Aorta (tissue), 5 donors: ENCODE measurements at places on chromosomes 2 and 18. TPM values are rescaled to one million over a fixed set of nuclear protein-coding genes. Genes with fewer than 3 reads are reported as not detected.

GRCh38 chr2:120780402-120780801 is 44.7 kb downstream of the GLI2 start:
- DNase-seq, result no peak

DNA sequence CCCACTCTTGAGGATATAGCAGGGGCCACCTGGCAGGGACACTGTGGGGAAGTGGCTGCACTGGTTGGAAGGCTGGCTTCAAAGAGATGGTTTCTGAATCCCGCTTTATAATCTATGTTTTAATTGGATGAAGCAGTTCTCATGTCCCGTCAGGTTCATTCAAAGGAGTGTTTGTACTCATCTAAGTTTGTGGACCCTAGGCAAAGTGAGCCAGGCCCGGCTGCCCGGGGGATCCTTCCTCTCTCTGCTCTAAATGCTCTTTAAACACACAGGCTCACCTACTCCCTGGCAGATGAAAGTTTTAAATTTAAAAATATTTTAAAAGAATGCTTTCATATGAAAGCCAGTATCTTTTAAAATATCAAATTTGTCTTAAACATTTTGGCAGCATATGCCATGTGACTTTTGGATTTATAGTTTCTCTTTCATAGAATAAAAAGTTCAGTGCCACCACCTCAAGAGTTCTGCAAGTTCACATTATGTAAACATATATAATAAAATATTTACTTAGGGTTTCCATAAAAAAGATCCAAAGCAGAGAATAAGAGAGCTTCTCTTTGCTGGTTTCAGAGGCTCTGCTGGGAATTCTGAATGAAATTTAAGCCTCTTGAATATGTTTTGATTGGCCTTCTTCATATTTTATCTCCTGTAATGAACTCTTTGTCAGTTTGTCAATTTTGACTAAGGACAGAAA is 143.5 kb upstream of the ALPP start:
- DNase-seq, result no peak

DNA sequence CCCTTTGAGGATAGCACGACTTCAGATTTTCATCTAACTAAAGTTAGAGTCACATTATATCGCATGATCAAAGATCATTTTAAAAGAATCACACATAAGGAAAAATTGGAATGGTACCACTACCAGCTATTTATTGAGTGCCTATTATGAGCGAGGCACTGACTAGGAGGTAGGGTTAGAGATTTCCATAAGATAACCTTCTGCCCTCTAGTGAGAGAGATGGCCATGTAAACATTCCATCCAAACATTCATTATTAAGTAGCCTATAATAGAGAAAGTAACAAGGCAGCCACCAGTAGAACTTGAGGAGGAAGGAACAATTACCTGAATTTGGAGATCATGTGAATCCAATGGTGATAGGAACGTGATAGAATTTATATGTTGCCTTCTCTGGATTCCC is 25.4 kb upstream of the GLS start:
- DNase-seq, result no peak

GRCh38 chr2:53861824-53862223 is 2.1 kb upstream of the GPR75 start:
- DNase-seq, result no peak

- no peak for DNase-seq
Measured at GRCh38 chr2:48113767-48114166, 207.5 kb upstream of the FBXO11 start.

GRCh38 chr18:1777843-1778242 is 793.5 kb downstream of the METTL4 start:
- DNase-seq, result no peak

GRCh38 chr2:232476791-232477190 is 10.8 kb downstream of the ECEL1 start:
- DNase-seq, result peak; percentile 35

- no peak for DNase-seq
Measured at GRCh38 chr2:66550826-66551225, 115.9 kb downstream of the MEIS1 start.

GRCh38 chr2:219736209-219736608 is 108.8 kb downstream of the SLC4A3 start:
- no peak for DNase-seq

- no peak for DNase-seq
Measured at GRCh38 chr2:48173141-48173540, 266.8 kb upstream of the FBXO11 start.

DNA sequence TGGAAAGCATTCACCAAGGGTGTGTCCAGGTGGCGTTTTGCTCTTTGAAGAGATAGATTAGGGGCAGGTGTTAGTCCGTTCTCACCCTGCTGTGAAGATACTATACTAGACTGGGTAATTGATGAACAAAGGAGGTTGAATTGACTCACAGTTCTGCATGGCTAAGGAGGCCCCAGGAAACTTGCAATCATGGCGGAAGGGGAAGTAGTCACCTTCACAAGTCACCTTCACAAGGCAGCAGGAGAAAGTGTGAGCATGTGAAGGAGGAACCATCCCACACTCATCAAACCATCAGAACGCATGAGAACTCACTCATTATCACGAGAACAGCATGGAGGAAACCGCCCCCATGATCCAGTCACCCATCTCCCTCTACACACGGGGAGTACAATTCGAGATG is 135.7 kb upstream of the NFATC1 start:
- no peak for DNase-seq

GRCh38 chr2:234919711-234920110 is 32.1 kb upstream of the SH3BP4 start:
- DNase-seq, result no peak

DNA sequence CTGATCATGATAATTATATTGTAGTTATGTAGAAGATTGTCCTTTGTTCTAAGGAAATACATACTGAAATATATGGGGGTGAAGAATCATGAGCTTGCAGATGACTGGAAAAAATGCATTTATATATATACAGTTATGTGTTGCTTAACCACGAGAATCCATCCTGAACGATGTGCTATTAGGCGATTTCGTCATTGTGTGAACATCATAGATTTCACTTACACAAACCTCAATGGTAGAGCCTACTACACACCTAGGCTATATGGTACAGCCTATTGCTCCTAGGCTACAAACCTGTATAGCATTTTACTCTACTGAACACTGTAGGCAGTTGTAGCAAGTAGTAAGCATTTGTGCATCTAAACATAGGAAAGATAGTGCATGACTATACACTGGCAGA is 2.6 kb upstream of the ACAA2 start:
- DNase-seq, result no peak

DNA sequence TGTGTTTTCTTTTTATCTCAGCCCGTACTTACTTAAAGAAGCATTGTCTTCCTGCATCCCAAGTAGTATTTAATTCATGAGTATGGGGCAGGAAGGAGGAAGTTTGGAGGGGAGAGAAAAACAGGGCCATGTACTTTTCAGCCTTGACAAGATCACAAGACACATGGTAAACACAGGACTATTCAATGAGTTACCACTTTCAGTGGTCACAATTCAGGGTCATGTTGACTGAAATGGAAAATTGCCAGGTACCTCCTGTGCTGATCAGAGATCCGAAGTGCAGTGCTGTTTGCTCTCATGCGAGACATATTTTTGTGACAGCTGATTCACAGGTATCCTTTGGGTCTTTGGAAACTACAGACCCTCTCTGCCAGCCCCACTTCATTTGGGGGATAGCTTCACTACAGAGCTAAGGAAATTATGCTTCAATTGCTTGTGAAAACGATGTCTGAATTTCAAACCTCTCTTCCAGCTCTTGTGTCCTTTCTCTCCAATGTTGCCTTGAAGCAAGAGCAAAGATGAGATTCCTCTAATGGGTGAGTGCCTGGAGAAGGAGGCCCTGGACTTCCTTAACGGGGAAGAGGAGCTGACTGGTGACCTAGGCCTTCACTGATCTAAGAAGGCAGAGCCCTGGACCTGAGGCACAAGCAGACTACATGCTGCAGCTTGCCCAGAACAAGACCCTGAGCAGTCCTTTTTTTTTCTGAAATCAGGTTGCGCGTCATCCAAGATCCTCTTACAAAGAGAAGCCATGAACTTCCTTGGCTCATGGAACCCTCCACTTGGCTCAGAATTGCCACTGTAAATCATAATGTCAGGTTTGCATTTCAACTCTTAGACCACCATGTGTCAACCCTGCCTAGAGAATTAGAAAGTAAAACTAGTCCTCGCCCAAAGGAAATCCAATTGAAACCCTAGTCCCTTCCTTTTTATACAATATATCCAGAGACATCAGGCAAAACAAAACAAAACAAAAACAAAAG is 44.1 kb downstream of the EVA1A start:
- DNase-seq, result no peak

- DNase-seq, result no peak
Measured at GRCh38 chr2:127663566-127664064, 11.7 kb downstream of the LIMS2 start.

DNA sequence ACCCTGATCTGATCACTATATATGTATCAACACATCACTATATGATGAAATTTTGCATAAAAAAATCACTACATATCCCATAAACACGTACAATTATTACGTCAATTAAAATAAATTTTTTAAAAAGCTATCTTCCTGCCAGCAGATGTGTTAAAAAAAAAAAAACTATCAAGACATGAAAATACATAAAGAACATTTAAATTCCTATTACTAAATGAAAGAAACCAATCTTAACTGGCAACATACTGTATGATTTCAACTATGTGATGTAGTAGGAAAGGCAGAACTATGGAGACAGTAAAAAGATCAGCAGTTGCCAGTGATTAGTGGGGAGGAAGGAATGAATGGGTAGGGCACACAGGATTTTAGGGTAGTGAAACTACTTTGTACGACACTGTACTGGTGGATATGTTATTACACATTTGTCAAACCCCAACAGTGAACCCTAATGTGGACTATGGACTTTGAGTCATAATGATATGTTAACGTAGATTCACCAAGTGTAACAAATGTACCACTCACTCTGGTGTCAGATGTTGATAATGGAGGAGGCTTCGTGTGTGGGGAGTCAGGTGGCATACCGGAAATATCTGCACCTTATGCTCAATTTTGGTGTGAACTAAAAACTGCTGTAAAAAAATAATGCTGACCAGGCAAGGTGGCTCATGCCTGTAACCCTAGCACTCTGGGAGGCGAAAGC is 27.4 kb downstream of the USP34 start:
- no peak for DNase-seq

DNA sequence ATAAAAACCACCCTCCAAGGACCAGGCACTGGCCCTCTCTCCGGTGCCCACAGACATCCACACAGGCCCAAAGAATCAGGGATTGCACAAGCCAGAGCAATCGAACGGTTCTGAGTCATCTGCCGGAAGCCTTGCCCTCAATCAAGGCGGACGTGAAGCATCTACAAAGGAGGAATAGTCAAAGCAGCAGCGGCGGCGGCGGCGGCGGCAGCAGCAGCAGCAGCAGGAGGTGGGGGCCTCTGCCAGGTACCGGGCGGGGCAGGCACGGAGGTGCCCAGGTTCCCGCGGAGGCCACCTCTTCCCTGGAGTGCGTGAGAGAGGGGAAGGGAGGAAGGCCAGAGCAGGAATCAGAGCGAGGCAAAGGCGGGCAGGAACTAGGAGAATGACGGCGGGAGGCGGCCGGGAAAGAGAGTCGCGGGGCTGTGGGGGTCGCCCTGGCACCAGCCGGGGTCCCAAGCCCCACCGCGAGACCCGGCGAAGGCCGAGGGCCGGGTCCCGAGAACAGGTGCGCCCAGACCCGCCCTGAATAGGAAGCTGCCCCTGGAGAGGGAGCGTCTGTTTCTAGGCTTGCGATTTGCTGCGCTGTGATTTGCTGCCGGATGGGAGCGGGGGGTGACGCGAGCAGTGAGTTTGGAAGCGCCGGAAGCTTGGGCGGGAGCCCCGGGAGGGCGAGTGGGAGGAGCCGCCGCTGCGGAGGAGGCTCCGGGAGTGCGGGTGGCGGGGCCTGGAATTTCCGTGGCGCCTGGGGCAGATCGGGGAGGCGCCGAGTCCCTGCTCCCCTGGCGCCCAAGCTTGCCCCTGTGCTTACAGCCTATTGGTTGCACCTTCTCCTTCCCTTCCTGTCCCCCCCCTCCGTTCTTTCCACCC is at the start of gene SERPINB8:
SERPINB8 (plus strand) TSS at position 140 of the 867 bp plus-strand sequence. CDS start 8,228 bp downstream, outside the sequence.
- DNase-seq, result peak; percentile 98

The TMEM163 gene
- 0.62 TPM for total RNA-seq

The VSNL1 gene
- not detected for total RNA-seq

The TBR1 gene
- not detected for total RNA-seq

The HOXD4 gene
- 7.7 TPM for total RNA-seq

The VWA3B gene
- 1.0 TPM for total RNA-seq

The RAD51AP2 gene
- not detected for total RNA-seq

The HOXD12 gene
- not detected for total RNA-seq

The CYRIA gene
- total RNA-seq, result 24.9 TPM

The NT5DC4 gene
- total RNA-seq, result not detected

The CYS1 gene
- 11.4 TPM for total RNA-seq

The AOX1 gene
- 65.5 TPM for total RNA-seq

The ZNF512 gene
- total RNA-seq, result 29.5 TPM

The IL1RN gene
- 7.1 TPM for total RNA-seq
